ENCODE measurements at places on chromosomes 6 and 20. TPM values are rescaled to one million over a fixed set of nuclear protein-coding genes. Genes with fewer than 3 reads are reported as not detected.

The WFDC10B gene
- not detected for total RNA-seq

The HLA-DRA gene
- total RNA-seq: 293 TPM

The CTAGE9 gene
- total RNA-seq: not detected

The PACSIN1 gene
- not detected for total RNA-seq

The TBP gene
- total RNA-seq: 11.6 TPM

The MYB gene
- 0.33 TPM for total RNA-seq

The SULF2 gene
- total RNA-seq: 24.9 TPM

The LHFPL5 gene
- not detected for total RNA-seq

The FUT9 gene
- total RNA-seq: not detected

The HLA-DMB gene
- 27.7 TPM for total RNA-seq

The PNPLA1 gene
- not detected for total RNA-seq

The ZNF334 gene
- total RNA-seq: 1.5 TPM

The TRIM31 gene
- not detected for total RNA-seq

The RNF217 gene
- 47.8 TPM for total RNA-seq

The ATRN gene
- total RNA-seq: 30.4 TPM

The KHDRBS2 gene
- not detected for total RNA-seq

The CD93 gene
- 70.2 TPM for total RNA-seq

The MUCL3 gene
- not detected for total RNA-seq

The DNAAF9 gene
- total RNA-seq: 39.4 TPM

The CDKN1A gene
- 97.6 TPM for total RNA-seq

The SLX4IP gene
- total RNA-seq: 2.4 TPM

The FGD2 gene
- 70.7 TPM for total RNA-seq

The CST7 gene
- 4.7 TPM for total RNA-seq

The ATP9A gene
- total RNA-seq: 128 TPM

The ADGRF1 gene
- not detected for total RNA-seq

The JARID2 gene
- 13.0 TPM for total RNA-seq

The TREM1 gene
- total RNA-seq: 2.4 TPM

The SNAP91 gene
- not detected for total RNA-seq

The TULP1 gene
- total RNA-seq: not detected

The CGA gene
- not detected for total RNA-seq

The PLA2G7 gene
- 2.4 TPM for total RNA-seq

The BAK1 gene
- 5.1 TPM for total RNA-seq

All from subcutaneous adipose tissue (tissue), 4 donors.